ENCODE measurements at places on chromosomes 12 and 14.

- DNase-seq: no peak
Observed at GRCh38 chr14:92546347-92547053, 32.9 kb downstream of the RIN3 start.

DNA sequence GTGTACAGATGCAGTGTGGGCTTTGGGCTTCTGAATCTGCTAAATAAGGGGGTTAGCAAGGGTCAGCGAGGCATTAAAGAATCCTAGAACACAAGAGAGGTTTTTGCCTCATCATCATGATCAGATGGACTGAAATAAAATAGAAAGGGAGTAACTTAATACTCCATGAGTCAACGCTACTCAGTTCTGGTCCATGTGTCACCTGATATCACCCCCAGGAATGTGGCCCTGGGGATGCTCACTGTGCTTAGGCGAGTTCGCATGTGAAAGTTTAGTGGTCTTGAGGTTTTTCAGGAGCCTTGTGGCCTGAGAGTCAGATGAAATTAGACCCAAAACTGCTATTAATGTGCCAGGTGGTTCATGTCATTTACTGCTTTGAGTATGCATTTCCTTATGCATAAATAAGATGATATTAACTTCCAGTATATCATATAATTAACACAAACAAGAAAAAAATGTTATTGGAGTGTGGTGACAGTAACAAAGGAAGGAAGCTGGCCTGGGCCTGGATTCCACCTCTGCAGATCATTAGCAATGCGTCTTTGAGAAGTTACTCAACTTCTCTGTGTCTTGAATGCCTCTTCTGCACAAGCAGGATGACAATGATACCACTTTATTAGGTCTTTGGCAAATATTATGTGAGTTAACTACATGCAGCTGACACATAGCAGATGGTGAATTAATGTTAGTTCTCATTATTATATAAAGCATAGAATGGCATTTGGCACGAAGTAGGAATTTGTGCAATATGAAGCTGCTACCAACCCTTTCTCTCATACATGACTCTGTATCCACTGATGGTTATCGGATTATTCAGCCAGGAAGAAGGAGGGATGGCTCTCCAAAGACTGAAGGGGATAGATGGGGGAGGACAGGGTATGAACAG is 1272.6 kb downstream of the AACS start:
- DNase-seq: no peak

GRCh38 chr12:14840616-14841015 is 2.7 kb downstream of the ART4 start:
- DNase-seq: no peak

GRCh38 chr12:16384732-16385131 is 37.3 kb downstream of the MGST1 start:
- DNase-seq: no peak

- DNase-seq: peak; percentile 53
Observed at GRCh38 chr12:97801471-97802059, 339.0 kb downstream of the RMST start.

DNA sequence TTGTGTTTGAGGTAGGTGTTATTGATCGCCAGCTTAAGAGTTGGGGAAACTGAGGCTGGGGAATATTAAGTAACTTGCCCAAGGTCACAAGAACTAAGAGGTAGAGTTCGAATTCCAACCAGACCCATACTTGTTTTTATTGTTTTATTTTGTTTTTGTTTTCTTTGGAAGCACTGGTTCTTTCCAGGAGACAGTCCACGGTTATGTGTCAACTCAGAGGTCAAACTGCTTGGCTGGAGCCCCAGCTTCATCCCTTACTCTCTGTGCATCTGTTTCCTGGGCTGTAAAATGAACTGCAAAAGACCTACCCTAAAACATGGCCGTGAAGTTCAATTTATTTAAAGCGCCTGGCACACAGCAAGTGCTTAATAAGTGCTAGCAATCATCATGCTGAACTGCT is 74.4 kb upstream of the MAP1LC3B2 start:
- DNase-seq: no peak

GRCh38 chr12:45498645-45499044 is 230.9 kb upstream of the ARID2 start:
- DNase-seq: no peak

DNA sequence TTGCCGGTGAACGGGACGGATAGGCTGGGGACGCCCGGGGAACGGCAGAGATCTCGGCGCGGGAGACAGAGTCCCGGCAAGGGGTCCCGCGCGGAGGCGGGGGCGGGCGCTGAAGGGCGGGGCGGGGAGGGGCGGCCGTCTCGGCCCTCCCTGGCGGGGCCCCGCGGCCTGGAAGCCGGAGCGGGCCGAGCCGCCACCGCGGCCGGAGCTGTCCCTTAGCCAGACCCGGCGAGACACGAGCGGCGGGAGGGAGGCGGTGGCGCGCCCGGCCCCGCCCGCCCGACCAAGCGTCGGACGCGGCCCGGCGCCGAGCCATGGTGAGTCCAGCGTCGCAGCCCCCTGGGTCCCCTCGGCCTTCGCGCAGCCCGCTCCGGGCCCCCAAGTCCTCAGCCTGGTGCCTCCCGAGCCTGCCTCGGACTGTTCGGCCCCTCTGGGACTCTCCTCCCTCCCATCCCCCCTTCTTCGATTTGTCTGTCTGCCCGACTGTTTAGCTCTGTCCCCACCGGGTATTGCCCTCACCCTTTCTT is at the start of gene ARHGEF40:
Gene ARHGEF40, plus strand, starts transcription at position 222 of the 527 bp plus-strand sequence. Its CDS starts 93 bp downstream, at position 315.
- no peak for DNase-seq

DNA sequence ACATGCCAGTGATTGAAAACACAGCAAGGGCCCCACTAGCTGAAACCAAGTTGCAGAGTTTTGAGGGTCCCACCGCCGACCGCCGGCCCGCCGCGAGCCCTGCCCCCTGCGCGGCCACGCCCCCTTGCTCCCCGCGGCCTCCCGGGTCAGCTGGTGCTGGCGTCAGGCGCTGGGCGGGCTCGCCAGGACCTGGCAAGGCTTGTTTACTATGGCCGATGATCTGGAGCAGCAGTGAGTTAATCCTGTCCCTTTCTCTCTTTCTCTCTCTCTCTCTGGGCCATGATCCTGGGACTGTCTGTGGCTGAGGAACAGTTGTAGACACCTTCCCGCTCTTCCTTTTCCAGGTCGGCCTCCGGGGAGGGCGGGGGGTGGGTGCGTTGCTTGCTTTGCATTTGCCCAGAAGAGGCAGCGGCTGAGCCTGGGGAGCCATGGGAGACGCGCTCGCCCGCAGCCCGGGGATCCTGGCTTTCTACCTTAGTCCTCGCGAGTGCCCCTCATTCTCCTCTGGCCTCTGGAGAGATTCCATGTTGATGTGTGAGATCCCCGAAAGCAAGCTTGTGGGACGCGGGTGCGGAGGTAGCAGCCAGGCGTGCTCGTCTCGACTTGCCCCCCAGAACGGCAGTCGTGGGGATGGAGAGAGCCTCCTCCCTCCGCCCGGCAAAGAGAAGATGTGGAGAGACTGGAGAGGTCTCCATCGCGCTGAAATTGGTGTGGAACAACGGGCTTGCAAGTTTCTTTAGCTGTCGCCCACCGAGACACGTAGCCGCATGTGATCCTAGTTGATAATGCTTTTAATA is at the start of gene ABHD4:
Gene ABHD4, plus strand, starts transcription at position 202 of the 797 bp plus-strand sequence. Its CDS starts 7 bp downstream, at position 209.
- peak; percentile 91 for DNase-seq

DNA sequence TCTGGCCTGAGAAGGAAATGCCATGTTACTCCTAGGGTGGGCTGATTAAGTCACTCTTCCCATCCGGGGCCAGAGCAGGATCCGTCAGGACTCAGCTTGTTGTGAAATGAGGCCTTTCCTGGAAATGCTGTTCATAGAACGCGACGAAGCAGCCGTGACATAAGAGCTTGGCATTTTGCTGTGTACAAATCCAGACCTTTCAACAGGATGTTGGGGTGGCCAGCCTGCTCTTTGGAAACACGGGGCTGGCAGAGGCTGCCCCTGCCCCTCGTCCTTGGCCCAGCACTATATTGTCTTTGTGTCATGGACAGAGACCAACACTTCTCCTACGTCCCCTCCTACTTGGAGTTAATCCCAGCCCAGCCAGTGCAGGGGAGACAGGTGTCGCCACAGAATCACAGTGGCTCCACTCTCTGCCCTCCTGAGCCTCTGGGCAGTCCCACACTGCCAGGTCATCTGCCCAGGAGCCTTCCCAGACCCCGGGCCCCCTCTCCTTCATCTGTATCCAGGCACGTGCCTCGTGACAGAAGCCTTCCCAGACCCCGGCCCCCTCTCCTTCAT is 18.6 kb upstream of the EIF5 start:
- DNase-seq: no peak

DNA sequence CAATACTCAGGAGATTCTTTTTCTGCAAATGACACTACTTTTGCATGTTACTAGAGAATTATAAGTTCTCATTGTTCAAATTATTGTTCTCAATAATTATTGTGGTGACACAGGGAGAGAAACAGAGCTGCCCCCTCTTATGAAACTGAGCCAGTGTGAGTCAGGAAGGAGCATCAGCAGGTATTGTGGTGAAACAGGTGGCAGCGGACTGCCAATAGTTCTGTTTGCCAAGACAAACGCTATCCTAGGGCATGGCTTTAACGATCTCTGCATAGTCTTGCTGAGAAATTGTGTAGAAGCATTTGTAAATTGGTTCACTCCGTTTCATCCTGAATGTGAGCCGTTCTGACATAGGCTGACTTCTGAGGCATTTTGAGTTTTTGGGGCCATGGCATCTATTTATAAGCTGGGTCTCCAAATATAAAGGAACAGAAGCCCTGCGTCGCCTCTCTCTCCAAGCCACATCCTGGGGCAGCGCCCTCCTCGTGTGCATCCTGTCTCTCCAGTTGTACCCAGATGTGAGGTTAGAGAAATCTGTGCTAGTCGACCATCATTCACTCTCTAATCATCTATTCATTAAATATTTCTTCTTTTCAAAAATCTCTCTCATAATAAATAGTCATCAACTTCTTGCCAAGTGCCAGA is 15.8 kb upstream of the PPP4R4 start:
- DNase-seq: no peak

DNA sequence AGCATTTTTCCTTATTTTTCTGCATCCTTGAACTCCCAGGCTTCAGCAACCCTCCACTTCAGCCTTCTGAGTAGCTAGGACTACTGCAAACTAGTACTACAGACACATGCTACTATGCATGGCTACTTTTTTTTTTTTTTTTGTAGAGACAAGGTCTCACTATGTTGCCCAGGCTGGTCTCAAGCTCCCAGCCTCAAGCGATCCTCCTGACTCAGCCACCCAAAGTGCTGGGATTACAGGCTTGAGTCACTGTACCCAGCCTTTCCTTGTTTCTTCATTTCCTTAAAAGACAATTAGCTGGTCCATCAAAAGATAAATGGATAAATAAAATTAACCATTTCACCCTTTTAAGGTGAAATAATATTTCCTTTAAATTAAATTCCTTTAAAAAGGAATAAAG is 205.8 kb downstream of the SPTSSA start:
- DNase-seq: no peak

- DNase-seq: no peak
Observed at GRCh38 chr14:100150932-100151587, 8.4 kb downstream of the DEGS2 start.

- DNase-seq: peak; percentile 61
Observed at GRCh38 chr12:103881261-103881660, 40.2 kb upstream of the NT5DC3 start.

DNA sequence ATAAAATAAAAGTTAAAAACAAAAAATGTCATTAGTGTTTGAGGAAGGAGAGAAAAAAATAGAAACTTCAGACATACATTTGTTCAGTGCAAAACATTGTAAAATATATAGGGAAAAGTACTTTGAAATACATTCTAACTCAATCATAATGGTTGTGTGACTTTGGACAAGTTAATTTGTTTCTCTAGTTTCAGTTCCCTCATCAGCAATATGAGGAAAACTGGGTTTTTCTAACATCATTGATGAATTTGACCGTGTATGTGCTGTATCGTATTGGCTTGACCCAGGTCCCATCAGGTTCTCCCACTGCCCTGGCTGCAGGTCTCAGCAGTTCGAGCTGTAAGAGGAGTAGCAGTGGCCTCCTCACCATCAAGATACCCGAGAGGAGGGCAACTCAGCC is 173.9 kb upstream of the ATF7IP start:
- no peak for DNase-seq

GRCh38 chr14:77032844-77033621 is 4.5 kb upstream of the IRF2BPL start:
- peak; percentile 91 for DNase-seq

DNA sequence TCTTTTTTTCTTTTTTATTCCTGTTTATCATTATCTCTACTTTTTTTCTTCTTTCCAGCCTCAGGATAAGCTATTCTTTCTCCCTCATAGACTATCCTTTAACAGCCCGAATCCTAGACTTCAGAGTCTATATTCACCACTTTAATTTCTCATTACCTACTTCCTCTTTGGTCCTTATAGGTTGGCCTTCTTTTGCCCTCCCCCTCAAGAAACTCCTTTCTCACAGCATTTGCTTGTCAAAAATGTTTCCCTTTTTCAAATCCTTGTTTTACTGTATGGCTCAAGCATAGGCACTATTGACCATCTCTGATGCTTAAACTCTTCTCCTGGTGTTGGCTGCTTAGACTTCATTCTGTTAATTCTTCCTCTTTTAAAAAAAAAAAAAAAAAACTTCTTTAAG is 52.5 kb downstream of the KIAA0586 start:
- no peak for DNase-seq

DNA sequence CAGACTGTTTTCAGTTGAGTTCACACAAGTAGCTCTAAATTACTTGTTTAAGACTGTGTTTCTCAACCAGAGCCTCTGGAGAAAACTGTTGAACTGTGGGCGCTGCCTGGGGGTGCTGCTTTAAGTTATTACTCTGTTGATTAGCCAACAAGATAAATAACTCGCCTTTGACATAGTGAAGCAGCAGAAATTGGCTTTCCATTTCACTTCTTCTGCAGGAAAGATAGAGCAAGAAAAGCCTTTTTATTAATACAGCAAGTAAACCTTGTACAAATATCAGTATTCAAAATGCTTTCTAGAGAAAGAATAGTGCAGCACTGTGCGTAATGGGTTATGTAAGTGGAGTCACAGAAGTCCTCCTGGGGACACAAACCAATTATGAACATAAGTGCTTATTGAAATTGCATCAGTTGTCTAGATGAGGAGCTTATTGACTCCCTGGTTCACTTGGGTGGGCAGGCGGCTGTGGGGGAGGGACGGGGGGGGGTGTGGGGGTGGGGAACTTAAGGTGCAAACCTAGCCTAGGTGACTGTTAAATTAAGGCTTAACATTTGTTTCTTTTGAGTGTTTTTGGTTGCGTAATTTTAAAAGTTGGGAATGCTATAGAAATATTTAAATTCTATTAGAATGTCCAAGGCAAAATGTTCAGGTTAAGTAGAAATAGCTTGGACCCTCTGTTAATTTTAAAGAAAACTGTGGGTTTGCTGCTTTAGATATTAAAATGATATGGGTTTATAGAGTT is 6.3 kb downstream of the FRS2 start:
- peak; percentile 9 for DNase-seq

- DNase-seq: peak; percentile 72
Observed at GRCh38 chr12:5305425-5305824, 126.5 kb upstream of the NTF3 start.

GRCh38 chr12:42978708-42979107 is 389.2 kb upstream of the PRICKLE1 start:
- no peak for DNase-seq

GRCh38 chr14:82190742-82191141 is 657.1 kb upstream of the SEL1L start:
- DNase-seq: peak; percentile 36

DNA sequence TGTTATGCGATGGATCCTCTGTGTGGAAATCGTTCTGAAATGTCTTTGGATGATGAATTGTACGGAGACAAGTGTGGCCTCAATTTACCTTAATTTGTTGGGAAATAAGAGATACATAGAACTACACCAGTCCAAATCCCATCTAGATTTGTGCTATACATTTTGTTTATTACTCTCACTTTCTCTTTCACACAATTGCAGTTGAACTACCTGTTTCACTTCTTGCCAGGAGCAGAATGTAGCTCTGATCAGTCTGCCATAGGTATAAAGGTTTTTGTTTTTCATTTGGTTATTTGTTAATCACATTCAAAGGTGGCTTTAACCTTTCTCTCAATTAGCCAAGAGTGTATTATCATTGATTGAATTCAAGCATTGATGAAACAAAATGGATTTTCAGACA is 268.2 kb downstream of the SNAPC1 start:
- no peak for DNase-seq
